ENCODE measurements at places on chromosomes 16 and 17.

DNA sequence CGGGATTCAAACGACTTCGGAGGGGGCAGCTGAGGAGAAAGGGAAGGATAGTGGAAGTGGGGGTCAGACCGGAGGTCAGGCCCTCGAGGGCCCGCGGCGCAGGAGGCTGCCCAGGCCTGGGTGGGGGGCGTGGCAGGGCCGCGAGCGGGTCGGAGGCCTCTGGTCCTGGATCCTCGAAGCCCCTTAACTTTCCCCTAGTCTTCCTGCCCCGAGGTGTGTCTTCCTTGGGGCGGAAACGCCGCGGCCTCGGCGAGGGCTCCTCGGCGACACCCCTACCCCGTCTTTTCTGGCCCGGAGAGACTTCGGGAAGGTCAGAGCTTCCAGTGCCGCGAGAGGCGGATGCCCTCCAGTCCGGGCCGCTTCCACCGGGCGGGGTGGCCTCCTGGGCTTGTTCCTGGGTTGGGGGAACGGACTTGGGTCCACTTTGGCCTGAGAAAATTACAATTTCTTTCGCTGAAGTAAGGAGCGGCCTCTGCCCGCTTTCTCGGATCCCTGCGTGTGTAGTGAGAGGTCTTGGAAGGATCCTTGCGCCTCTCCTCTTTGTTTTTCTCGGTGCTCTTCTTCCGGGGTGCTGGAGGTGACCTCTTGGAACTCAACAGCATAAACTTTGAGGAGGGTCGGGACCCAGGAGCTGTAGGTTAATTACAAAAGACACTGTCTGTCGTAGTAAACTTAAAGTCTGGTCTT lies 491 bp downstream of the IST1 start:
- no peak for DNase-seq

GRCh38 chr17:51650772-51651171 lies 390.4 kb downstream of the UTP18 start:
- DNase-seq = no peak

DNA sequence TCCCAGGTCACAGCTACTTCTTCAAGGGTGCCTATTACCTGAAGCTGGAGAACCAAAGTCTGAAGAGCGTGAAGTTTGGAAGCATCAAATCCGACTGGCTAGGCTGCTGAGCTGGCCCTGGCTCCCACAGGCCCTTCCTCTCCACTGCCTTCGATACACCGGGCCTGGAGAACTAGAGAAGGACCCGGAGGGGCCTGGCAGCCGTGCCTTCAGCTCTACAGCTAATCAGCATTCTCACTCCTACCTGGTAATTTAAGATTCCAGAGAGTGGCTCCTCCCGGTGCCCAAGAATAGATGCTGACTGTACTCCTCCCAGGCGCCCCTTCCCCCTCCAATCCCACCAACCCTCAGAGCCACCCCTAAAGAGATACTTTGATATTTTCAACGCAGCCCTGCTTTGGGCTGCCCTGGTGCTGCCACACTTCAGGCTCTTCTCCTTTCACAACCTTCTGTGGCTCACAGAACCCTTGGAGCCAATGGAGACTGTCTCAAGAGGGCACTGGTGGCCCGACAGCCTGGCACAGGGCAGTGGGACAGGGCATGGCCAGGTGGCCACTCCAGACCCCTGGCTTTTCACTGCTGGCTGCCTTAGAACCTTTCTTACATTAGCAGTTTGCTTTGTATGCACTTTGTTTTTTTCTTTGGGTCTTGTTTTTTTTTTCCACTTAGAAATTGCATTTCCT lies 3.4 kb upstream of the LPCAT2 start:
- DNase-seq = no peak

DNA sequence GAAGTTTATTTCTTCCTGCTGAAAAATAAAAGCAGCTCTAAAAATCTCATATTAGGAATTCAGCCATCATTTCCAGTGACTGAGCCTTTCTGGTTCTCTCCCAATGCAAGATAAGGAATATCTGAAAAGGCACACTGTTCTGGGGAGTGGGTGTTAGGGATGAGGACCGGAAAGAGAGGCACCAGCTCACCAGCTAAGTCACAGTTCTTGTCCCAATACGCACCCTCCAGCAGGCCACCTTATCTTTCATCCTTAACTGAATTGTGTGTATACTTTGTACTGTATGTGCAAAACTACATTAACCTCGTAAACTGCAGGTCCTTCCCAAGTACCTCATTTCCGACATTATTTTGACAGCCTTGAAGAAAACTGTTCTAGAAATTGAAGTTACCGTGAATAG lies 11.0 kb downstream of the AMFR start:
- DNase-seq = no peak

DNA sequence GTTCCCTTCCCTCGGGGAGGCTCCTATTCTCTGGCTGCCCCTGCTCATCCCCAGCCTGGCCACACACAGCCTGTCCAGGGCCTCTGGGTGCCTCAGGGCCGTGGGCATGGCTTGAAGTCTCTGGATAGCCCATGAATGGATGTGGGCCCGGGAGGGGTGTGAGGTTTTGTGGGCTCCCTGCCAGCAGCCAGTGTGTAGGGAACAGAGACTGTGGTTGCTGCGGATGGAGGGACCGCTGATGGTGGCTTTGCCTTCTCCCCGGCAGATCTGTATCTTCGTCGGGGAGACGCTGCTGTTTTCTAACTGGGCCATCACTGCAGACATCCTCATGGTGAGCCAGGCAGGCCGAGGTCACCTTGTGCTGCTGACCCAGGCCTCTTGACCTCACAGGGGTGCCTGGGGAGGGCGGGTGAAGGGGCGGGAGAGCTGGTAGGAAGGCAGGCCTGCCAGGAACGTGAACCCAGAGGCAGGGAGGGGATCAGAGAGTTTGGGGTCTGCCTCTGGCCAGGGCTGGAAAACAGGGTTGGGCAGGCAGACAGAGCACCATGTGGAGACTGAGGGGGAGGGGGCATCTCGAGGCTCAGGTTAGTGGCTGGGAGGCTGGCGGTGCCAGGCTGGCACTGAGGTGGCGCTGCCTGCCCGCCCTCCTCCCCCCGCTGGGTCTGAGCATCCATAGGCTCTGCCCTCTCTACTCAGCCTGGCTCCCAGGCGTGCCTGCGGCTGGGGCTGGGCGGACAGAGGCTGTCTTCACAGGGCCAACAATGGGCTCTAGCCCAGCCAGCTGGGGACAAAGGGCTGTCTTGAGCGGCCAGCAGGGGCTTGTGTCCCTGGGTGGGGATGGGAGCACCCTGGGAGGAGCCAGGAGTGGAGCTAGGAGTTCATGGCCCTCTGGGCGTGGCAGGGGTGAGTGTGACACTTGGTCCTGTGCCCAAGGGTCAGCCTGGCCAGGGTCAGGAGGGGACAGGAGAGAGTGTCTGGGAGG lies 21.4 kb downstream of the MYBBP1A start:
- no peak for DNase-seq

DNA sequence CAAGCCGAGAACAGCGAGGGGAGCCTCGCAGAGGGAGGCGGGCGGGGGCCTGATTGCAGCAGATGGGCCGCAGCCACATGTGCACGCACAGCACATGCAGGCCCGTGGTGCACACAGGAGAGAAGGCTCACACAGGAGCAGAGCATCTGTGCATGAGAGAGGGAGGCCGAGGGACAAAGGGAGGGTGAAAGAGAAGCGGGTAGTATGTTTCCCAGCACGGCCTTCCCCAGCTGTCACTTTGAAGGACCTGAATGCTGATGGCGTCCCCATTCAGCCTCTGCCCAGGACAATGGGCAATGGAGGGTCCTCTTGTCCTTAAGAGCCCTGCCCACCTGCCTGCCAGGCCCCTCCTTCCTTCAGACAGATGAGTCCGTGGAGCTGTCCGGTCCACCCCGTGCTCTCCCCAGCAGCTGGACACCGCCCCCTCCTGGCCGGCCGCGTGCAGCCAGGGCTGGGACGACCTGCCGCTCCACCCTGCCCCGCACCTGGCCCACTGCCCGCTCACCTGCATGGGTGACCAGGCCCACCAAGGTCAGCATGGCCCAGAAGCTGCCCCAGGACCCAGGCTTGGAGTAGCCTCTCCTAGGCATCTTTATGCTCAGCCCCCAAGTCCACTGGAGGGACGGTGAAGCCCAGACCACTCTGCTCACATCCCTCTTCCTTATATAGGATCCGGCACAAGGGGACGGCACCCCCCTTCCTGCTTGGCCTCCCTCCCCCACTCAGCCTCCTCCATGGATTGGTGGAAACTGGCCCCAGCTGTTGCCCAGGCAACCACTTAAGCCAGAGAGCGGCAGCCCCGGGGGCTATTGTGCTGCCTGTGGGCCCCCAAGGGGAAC lies at the start of gene BTBD17:
Gene BTBD17 (minus strand): TSS at position 639 of the 839 bp plus-strand sequence. CDS start 49 bp downstream, at position 590.
- no peak for DNase-seq

DNA sequence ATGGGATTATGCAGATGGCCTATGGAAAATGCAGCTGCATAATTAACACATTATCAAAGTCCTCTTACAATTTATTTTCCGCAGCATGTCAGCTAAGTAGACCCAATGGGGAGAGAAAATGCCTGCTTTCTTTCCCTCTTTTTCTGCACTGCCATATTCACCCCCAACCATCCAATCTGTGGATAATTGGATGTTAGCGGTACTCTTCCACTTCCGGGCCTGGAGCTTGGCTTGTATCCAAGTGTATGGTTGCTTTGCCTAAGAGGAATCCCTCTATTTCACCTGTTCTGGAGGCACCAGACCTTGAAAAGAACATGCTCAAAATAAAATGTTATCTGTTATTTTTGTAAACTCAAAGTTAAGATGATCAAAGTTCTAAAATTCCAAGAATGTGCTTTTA lies 41.1 kb upstream of the CACNG3 start:
- DNase-seq = no peak

DNA sequence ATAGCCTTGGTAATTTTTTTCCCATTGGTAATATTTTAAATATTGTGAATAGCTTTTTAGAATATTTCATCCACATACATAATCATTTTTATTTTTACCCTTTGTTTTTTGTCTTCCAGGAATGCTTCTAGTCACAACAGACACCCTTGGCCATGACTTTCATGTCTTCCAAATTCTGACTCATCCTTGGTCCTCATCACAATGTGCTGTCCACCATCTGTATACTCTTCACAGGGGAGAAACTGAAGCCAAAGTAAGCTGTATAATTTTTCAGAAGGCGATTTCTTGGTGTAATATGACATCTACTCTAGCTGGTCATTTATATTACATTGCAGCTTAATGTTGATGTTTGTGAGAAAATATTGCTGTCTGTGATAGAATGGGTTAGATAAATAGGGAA lies 269.4 kb downstream of the BCAS3 start:
- no peak for DNase-seq

DNA sequence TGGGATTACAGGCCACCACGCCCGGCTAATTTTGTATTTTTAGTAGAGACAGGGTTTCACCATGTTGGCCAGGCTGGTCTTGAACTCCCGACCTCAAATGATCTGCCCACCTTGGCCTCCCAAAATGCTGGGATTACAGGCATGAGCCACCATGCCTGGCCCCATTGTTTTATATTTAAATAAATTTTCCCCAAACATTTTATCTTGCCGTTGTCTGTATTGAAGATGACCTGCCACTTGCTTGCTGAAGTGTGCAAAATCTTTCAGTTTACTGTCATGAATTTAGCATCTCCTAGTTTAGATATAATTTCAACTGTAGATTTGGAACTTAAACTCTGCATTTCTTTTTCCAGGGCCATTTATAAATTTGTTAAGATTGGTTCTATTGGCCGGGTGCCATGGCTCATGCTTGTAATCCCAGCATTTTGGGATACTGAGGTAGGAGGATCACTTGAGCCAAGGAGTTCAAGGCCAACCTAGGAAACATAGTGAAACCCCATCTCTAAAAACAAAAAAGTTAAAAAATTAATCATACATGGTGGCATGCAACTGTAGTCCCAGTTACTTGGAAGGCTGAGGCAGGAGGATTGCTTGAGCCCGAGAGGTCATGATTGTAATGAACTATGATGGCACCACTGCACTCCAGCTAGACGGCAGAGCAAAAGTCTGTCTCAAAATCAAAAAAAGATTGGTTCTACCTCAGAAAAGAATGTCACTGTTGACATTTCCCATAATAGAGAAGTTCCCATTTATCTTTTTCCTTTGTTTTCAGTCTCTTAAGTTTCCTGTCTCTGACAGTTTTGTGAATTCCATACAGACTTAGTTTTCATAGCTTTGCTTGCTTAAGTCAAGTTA lies 84.4 kb downstream of the VMP1 start:
- no peak for DNase-seq

GRCh38 chr17:73141411-73141810 lies 23.4 kb upstream of the SSTR2 start:
- no peak for DNase-seq

- DNase-seq = no peak
Measured at GRCh38 chr17:79046197-79046915, 22.4 kb downstream of the C1QTNF1 start.

GRCh38 chr16:57386381-57386951 lies 14.2 kb downstream of the CX3CL1 start:
- DNase-seq = no peak

DNA sequence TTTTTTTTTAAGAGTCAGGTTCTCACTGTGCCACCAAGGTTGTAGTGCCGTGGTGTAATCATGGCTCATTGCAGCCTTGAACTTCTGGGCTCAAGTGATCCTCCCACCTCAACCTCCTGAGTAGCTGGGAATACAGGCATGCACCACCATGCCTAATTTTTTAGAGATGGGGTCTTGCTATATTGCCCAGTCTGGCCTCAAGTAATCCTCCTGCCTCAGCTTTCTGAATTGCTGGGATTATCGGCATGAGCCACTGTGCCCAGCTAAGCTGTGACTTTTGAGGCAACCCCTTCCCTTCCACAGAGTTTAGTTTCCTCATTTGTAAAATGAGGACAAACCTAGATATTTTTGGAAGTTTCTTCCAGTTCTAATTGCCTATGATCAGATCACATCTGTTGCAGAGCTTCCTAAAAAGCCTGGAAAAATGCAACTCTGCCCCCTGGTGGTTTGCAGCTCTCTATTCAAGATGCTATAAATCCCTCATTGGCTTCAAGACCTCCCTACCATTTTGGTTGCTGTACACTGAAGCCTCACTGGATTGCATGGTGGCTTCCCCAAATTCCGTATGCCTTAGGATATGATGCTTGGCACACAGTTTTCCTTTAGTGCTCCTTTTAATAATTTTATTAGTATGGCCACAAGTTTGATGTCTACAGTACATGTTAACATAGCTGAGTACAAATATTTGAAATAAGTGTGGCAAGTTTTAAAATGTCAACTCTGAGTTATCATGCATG lies 19.3 kb downstream of the GDE1 start:
- DNase-seq = peak; percentile 50

- no peak for DNase-seq
Measured at GRCh38 chr16:57959804-57960203, 11.1 kb downstream of the CNGB1 start.

DNA sequence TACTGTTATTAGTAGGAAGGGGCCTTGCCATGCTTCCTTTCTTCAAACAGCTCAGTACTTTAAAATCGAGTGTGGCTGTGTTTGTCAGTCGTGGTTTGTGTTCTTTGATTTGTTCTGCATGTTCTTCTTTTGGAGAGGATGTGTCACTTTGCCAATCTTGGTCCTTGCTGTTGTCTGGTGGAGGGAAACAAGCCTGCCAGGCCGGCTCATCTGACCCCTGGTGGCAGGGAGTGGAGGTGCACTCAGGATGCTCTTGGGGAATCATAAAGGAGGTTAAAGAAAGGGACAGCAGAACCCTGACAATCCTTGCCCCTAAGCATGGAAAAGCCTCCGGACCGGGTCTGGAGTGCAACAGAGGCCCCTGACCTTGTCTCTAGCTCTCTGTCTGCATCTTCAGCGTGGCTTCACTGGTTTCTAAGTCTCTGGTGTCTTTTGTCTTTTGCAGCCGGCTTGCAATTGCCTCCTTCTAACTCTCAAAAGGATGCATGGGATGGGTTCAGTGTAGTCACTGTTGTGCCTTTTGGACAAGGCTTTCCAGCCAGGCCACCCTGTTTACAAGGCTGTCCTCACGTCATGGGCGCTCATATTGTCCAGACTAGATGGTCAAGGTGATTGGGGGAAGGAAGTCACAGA lies 135.8 kb downstream of the WWOX start:
- DNase-seq = peak; percentile 45

GRCh38 chr16:25709213-25709612 lies 17.5 kb downstream of the HS3ST4 start:
- no peak for DNase-seq

Measured in stimulated activated CD4-positive, alpha-beta T cell treated with anti-CD3 and anti-CD28 coated beads, Interleukin-1b, Interleukin-23, amount 100 ng/mL, for 24 hours (primary cell).